ENCODE measurements at places on chromosomes 7 and 10.

- no peak for DNase-seq
Measured at GRCh38 chr10:126461289-126461940, 73.1 kb upstream of the ADAM12 start.

DNA sequence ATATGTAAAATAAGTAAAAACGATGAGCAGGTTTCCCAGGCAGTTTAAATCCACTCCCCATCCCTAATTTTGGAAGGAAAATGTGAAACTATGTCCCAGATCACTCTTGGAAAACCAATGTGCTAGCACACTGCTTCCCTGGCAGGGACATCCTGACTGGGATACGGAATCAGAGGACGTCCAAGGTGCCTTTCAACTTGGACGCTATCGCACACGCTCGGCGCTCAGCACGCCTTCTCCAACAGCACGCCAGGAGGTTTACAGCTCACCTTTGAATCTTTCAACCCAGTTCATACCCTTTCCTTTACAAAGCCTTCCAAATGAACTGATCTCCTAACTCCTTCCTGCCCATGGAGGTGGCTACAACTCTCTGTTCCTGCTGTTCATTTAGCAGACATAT is 47.1 kb downstream of the BEND7 start:
- no peak for DNase-seq

GRCh38 chr7:91082852-91083495 is 181.3 kb upstream of the FZD1 start:
- no peak for DNase-seq

GRCh38 chr7:20214132-20214531 is 3.1 kb downstream of the MACC1 start:
- no peak for DNase-seq

GRCh38 chr10:33365871-33366411 is 31.5 kb upstream of the NRP1 start:
- DNase-seq: no peak

GRCh38 chr7:116691664-116692063 is 19.7 kb downstream of the MET start:
- DNase-seq: no peak

- no peak for DNase-seq
Measured at GRCh38 chr10:84254552-84255478, 10.0 kb downstream of the RGR start.

GRCh38 chr10:59621771-59622170 is 87.9 kb downstream of the SLC16A9 start:
- DNase-seq: no peak

DNA sequence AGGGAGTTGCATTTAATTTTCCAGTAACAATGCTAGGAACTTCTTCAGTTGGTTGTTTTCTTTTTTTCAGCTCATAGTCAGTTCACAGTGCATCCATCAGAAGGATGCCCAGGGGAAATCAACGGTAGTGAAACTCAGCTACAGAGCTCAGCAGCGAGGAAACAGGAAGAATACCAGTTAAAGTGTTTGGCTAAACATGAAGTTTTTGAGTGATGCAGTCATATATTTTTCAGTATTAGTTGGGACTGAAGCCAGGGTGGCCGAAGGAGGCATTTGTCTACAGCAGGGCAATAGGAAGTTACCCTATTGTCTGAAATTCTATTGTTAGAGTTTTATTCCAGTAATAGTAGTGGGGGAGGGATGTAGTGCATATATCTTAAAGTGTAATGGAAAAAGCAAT is 45.3 kb upstream of the MALRD1 start:
- no peak for DNase-seq

- no peak for DNase-seq
Measured at GRCh38 chr10:107126512-107127065, 37.9 kb downstream of the SORCS1 start.

GRCh38 chr7:47724335-47724982 is 142.5 kb upstream of the TNS3 start:
- DNase-seq: no peak

DNA sequence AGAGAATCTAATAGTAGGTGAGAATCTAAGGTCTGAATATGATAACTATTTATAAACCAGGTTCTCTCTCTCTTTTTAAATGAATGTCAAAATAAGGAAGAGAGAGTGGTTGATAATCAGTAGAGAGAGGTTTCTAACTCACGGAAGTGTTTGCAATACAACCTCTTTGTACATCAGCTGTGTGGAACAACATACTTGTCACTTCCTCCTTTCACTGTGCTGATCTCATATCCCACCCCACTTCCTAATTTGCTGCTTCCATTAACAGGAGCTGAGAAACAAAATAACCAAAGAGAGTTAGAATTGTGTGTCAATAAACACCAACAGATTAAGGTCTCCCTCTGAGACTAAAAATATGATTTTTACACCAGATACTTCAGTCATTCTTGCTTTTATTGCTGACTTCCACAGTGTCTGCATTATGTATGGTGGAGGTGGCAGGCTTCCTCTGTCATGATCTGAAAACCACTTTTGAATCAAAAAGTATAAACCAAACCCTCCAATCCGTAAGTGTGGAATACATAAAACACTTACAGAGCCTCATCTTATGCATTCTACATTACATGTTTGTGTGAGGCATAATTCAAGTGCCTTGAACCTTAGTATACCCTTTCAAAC is 25.0 kb downstream of the CACUL1 start:
- DNase-seq: no peak

DNA sequence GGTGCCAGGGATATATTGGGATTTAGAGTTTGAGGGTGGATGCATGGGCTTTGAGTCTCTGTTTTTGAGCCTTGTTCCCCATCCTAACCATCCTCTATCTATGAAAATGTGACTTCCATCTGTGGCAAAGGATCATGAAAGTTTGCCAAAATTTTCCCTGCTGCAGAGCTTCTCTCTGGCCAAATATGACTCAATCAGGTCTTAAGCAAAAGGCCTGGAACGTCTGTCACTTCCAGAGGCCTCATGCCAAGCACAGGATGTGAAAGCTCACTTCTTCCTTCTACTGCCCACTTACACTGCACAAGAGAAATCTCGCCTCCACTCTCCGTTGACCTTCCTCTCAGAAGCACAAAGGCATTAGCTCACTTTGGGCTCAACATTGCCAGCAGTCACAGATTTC is 696.9 kb upstream of the NRP1 start:
- no peak for DNase-seq

- DNase-seq: no peak
Measured at GRCh38 chr10:3936422-3937040, 151.5 kb upstream of the KLF6 start.

DNA sequence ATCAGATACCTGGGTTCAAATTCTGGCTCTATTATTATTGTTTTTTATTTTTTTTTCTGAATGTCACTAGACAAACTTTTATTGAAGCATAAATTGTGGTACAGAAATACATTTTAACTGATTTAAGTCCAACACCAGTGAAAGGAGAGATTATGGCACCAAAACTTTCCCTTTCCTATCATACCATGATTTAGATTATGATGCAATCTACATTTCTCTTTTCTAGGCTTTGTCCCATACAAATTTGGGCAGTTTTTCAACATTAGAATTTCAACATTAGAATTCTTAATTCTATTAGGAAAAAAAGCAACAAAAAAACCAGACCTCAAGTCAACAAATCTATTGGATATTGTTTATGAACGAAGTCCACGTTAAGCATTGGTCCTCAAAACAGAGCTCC is 11.0 kb downstream of the AS3MT start:
- no peak for DNase-seq

- DNase-seq: no peak
Measured at GRCh38 chr7:150514748-150515222, at the start of gene GIMAP7. Gene GIMAP7, plus strand, starts transcription at chr7:150514872. Its CDS starts 5,103 bp downstream, at chr7:150519975.

- no peak for DNase-seq
Measured at GRCh38 chr7:139887992-139888481, 59.0 kb downstream of the TBXAS1 start.

DNA sequence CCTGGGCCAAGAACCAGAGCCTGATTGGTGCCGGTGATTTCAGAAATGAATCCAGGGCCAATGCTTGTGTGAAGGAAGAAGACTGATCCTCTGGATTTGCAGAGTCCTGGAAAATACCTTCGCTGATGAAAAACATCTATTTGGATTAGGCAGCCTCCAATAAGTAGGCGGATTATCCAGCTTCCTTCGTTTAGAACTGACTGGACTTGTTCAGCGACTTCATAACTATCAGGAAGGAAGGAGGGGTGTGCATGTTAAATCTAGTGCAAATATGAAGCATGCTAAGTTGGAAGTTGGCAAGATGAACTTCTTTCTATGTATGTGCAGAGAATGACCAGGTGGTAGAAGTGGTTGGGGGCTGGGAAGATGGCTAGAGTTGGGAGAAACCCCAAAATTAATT is 41.0 kb downstream of the NKX2-3 start:
- DNase-seq: peak; percentile 31

DNA sequence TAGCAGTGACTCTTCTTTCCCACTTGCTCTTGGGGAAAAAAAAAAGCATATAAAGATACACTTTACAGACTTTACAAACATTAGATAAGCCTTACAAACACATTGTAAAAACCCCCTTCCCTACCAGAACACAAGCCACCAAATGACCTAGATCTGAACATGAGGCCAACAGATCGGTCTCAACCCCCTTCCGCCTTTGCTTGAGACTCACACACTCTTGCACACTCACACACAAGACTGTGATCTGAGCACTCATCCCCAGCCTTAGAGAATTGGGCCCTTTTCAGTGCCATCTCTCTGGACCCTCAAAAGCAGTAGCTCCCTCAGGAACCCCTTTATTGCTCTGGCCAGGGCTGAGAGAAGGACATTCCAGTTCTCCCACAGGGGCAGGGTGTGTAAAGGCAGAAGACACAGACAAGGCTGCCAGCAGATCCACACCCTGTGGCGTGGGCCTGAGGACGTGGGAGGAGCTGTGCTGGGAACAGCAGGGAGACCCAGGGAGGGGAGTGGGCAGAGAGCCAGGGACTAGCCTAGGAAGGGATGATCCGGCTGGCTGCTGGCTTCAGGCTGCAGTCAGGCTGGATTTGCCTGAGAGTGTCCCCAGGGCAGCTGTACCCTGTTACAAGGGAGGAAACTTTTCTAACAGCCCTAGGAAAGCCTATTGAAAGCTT is 206.7 kb downstream of the KIAA1217 start:
- no peak for DNase-seq

- DNase-seq: no peak
Measured at GRCh38 chr10:94803307-94803706, 40.8 kb downstream of the CYP2C19 start.

- DNase-seq: no peak
Measured at GRCh38 chr10:126147866-126148587, 240.2 kb downstream of the ADAM12 start.

- no peak for DNase-seq
Measured at GRCh38 chr10:20059084-20059835, 243.0 kb downstream of the PLXDC2 start.

- no peak for DNase-seq
Measured at GRCh38 chr10:1043532-1043995, 5.4 kb downstream of the IDI1 start.

DNA sequence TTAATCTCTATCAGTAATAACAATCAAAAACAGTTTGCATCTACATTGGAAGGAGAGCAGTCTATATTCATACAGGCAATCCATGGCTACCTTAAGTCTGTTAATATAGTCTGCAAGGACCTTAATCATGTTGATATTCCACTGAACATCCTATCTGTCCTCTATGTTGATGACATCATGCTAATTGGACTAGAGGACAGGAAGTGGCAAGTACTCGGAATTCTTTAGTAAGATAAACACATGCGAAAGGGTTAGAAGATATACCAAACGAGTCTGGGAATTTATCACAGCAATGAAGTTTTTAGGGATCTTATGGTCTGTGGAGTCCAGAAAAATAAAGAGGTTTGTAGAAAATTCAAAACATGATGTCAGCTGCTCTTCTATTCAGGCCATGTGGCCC is 11.3 kb upstream of the SAMD9L start:
- no peak for DNase-seq

GRCh38 chr7:22582863-22583622 is 83.1 kb upstream of the STEAP1B start:
- no peak for DNase-seq

- no peak for DNase-seq
Measured at GRCh38 chr7:131161103-131161502, 166.6 kb upstream of the MKLN1 start.

GRCh38 chr7:5354460-5355232 is 69.0 kb downstream of the TNRC18 start:
- no peak for DNase-seq

DNA sequence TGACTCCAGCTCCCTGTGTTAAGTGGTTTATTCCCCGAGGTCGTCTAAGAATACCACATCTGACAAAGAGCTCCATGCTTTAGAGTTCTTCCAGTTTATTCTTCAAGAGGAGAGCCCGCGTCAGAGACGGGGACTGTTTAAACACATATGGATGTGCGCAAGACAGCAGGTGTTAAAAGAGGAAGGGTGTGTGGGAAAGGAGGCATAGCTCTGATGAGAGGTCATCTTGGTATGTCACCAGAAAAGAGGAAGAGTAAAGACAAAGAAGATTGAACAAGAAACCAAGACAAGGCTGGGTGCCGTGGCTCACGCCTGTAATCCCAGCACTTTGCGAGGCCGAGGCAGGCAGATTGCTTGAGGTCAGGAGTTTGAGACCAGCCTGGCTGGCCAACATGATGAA is 258.7 kb downstream of the CCDC3 start:
- DNase-seq: no peak

DNA sequence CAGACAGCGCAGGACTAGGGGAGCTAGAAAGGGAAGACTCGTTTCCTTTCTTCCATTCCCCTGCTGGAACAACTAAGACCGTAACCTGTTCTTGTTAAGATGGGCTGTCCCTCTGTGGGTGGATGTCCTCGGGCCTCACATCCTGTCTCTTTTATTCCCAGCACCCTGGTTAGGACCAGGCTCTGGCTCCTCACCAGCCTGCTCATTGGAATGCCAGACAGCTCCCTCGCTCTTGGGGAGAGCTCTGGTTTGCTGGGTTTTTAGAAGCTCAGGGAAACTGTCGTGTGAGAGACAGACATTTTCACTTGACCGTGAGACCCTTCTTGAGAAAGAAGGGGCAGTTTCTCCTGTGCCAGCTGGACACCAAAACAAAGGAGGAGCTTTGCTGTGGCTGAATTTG is 58.1 kb upstream of the HABP2 start:
- DNase-seq: no peak

GRCh38 chr7:66315192-66315591 is 110.1 kb downstream of the TPST1 start:
- DNase-seq: no peak

GRCh38 chr7:55514546-55515265 is 57.6 kb downstream of the VOPP1 start:
- no peak for DNase-seq

DNA sequence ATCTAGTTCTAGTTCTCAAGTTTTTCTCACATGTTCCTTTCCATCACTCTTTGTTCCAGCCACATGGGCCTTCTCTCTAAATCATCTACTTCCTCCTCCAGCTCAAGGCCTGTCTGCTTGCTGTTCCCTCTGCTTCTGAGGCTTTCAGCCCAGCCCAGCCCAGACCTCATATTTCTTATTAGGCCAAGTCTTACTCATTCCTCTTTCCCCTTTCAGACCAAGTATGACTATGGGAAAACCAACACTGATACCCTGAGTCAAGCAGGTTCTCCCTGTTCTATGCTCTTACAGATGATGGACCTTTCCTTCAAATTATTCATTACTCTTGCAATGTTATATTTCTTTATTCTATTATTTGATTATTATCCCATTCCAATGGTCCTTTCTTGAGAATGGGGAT is 80.3 kb upstream of the SEM1 start:
- no peak for DNase-seq

- no peak for DNase-seq
Measured at GRCh38 chr10:5563991-5564536, 39.3 kb downstream of the CALML3 start.

Data from D721Med (cell line).